ENCODE measurements at places on chromosomes 1 and 21. TPM values are rescaled to one million over a fixed set of nuclear protein-coding genes. Genes with fewer than 3 reads are reported as not detected.

- H3K27ac ChIP-seq = no peak overlapping the region
- no peak overlapping the region for H3K4me3 ChIP-seq
- H3K4me1 ChIP-seq = peaks cover 11% of the 10 kb centered on the region
- peaks cover 8% of the 10 kb centered on the region for H3K27me3 ChIP-seq
- no peaks in the 10 kb centered on the region for H3K36me3 ChIP-seq
Measured at GRCh38 chr1:206891412-206891811, 5.8 kb upstream of the IL24 start.

GRCh38 chr1:112465122-112465521 is 43.6 kb upstream of the WNT2B start:
- H3K27me3 ChIP-seq = no peaks in the 10 kb centered on the region
- no peak overlapping the region for H3K4me3 ChIP-seq
- peak overlapping the region; percentile 88 for H3K27ac ChIP-seq
- DNase-seq = no peak
- peaks cover 47% of the 10 kb centered on the region for H3K4me1 ChIP-seq

DNA sequence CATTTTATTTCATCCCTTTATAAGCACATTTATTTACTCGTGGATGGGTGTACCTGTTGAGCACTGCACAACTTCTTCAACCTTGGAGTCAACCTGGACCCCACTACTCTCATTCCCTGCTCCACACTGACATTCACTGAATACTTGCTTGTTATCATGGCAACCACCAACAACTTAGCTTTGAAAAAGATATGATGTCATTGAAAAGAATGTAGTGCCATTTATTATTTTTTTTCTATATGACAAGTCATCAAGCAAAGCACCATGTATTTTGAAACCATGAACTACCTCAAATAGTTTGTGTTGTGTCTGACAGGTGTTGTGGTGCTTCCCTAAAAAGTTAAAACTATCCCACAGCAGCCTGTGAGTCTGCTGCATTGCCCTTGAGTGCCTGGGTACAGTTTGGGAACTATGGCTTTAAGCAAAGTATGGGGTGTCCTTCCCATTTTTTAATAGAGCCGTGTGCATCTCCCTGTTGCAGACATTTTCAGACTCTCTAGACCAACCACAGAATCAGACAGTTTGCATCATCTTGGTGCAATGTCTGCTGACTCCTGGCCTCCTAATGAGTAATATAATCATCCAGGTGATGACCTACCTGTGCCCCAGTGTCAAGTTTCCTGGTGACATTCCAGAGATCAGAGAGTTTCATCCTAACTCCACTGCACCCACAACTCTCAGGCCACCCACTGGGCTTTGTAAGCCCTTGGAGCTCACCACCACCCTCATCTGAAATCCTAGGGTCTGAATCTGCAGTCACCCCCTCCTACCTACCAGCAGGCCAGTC is 339.7 kb upstream of the PROX1 start:
- H3K36me3 ChIP-seq = no peaks in the 10 kb centered on the region
- peaks cover 23% of the 10 kb centered on the region for H3K27me3 ChIP-seq
- DNase-seq = no peak
- no peak overlapping the region for H3K27ac ChIP-seq
- H3K4me3 ChIP-seq = no peak overlapping the region

DNA sequence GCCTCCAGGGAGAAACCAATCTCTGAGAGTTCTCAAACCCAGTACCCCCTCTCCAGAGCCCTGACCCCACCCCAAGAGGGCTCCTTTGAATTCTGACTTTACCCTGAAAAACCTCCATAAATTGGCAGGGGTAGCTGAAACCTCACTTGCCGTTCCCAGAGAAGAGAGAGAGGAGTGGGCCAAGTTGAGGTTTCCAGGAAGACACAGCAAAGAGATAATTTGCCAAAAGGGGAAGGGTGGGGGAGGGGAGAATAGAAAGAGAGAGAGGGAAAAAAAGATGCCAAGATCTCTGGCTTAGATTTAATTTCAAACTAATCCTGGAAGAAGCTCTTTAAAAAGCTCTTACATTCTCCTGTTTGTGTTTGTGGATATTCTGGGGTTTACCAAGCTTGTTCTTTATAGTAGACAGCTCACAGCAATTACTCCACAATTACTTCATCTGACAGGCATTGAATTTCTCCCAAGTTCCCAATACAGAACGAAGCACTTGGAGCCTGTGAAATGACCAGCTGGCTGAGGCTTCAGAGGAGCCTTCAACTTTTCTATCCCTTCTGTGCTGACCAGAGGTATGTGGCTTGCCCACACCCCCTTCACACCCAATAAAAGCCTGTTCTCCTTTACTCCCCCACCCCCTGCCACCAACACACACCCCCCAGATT is 1.1 kb upstream of the GRHL3 start:
- no peak for DNase-seq
- no peaks in the 10 kb centered on the region for H3K36me3 ChIP-seq
- H3K4me3 ChIP-seq = peak overlapping the region; percentile 66
- peak overlapping the region; percentile 97 for H3K27ac ChIP-seq

DNA sequence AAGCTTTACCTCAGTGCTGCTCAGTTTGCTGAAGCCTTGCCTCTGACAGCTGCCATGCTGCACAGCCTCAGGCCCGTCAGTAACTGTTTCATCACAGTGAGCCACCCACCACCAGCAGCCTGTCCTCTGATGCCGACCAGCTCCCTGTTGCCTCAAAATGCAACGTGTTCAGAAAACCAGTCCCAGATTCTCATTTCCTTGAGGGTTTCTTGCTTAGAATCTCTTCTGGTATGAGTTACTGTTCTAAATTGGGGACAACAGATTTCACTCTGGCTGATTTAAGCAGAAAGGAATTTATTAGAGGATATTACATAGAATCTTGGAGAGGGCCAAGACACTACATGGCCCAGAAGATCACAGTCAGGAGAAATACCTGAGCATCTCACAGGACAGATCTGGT is 11.0 kb downstream of the UBL4B start:
- H3K36me3 ChIP-seq = peaks cover 12% of the 10 kb centered on the region
- no peak overlapping the region for H3K27ac ChIP-seq
- DNase-seq = no peak
- H3K4me3 ChIP-seq = no peak overlapping the region
- peaks cover 3% of the 10 kb centered on the region for H3K27me3 ChIP-seq

DNA sequence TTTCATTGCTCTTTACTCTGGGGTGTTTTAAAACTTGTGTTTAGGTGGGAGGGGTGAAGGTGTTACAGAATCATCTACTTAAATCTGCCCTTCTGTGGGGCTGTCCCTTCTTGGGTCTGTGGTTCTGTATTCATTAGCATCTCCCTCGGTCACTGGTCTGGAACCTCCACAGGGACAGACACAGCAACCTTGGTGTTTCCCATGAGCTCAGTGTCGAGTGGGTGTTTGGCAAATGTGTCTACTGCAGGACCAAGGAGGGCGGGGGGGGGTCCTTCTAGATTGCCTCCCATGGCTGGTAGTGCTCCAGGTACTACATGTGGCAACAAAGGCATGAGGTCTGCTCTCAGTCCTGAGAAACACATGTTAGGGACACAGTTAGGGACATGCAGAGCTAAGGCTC is 273.4 kb downstream of the PCP4 start:
- H3K36me3 ChIP-seq = no peaks in the 10 kb centered on the region
- H3K27ac ChIP-seq = no peak overlapping the region
- H3K4me1 ChIP-seq = no peaks in the 10 kb centered on the region
- DNase-seq = no peak
- no peak overlapping the region for H3K4me3 ChIP-seq

The TTC24 gene
- total RNA-seq = not detected

The FAM72C gene
- total RNA-seq = 2.0 TPM

The SYT14 gene
- total RNA-seq = 1.7 TPM

Measured in mesothelial cell of epicardium (in vitro differentiated cells).